ENCODE measurements at places on chromosomes 3 and 15.
A peak's percentile ranks its signal among the peaks of the same experiment; 100 is the strongest.

DNA sequence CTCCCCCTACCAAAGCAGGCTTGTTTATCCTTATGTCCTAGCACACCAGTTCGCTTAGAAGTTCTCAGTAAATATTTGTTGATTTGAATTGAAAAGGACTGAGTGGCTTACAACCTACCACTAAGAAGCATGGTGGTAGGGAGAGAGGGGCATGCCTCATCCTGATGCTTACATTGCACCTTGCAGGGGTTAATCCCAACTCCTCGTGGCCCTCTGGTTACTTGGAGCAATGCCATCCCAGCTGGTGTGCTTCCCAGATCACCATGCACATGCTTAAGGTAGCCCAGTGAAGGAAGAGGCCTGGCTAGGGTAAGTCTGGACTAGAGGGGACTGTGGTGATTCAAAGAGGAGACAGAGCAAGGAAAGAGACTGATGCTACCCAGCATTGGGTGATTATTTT, 253.3 kb downstream of the CLSTN2 start:
- no peak for DNase-seq

DNA sequence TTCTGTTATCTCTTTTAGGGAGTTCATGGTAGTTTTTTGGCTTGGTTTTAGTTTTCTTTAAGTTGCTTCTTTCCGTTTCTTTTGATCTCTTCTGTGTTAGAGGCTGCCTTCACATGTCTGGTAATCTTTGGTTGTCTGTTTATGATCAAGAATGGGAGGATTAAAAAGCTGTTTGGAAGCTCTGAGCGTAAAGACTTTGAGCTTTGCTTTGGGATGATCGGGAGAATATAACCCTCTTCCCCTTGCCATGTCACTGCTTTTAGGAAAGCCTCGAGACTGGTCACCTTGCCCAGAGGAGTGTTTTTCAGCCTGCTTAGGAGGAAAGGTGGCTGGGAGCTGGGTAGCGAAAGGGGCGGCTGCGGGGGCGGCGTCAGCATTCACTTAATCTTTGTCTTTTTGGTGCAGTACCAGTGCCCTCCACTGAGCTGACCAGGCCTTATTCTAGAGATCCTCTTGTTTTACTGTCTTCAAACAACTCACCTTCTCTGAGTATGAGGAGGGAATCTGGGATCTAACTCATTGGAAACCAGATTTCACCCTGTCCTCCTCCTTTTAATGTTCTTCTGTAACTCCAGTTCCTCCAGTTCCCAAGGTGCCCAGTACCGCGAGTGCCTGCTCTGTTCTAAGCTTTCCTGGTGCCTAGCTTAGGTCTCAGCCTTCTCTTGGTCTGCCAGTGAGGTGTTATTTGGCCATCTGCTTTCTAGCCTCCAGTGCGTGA, 15.5 kb downstream of the TATDN2 start:
- DNase-seq: no peak

GRCh38 chr15:43429687-43430086, 58.8 kb downstream of the TUBGCP4 start:
- DNase-seq: no peak

DNA sequence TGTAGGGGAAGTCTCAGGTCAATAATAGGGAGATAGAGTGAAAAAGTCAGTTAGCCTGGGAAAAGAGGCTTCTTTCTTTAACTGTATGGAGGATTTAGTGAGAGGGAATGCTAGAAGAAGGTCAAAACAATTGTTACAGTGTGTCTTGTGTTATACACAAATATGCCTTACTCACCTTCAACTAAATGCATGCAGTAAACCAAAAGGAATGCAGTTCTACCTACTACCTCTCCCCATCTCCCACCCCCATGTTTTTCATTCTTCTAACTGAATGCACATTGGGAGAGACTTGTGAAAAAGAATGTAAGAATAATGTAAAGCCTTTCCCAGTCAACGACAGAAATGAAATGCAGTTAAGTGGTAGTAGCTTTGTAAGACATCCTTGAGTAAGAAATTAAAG, 33.8 kb downstream of the CCDC66 start:
- no peak for DNase-seq

DNA sequence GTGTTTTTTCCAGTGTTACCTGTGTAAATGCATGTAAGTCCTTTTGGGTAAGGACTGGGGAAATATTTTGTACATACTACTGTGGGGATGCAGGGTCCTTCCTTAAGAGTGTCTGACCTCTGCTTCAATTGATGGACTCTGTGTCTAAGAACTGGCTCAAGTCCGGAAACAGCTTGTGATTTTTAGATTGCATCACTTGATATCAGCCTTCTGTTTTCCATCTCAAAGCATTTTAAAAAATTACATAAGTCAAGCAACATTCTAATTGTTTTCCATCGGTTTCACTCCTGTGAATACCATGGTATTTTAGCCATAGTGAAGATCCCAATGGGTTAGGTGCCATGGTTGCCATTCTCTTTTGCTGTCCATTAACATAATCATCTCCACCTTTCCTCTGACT, 597.6 kb downstream of the SQOR start:
- no peak for DNase-seq

DNA sequence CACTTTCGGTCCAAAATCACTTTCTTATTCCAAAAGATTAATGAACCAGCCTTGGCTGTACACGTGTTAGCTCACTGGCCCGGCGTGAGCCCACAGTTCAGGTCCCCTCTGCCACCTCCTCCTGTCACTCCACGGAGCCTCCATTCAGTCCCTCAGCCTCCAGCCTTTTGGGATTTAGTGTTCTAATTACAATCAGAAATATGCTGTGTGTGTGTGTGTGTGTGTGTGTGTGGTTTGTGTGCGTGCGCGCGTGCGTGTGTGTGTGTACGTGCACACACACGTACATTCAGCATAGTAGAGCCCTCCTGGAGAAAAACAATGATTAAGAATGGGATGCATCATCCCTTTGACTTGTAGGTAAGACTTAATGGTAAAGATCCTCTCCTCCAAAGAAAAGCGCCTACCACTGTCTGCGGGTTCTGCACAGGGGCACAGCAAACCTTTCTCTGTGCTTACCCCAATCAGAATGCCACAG, 801 bp downstream of the CA12 start:
- DNase-seq: no peak

GRCh38 chr3:161323926-161324621, 47.2 kb downstream of the SPTSSB start:
- DNase-seq: no peak

DNA sequence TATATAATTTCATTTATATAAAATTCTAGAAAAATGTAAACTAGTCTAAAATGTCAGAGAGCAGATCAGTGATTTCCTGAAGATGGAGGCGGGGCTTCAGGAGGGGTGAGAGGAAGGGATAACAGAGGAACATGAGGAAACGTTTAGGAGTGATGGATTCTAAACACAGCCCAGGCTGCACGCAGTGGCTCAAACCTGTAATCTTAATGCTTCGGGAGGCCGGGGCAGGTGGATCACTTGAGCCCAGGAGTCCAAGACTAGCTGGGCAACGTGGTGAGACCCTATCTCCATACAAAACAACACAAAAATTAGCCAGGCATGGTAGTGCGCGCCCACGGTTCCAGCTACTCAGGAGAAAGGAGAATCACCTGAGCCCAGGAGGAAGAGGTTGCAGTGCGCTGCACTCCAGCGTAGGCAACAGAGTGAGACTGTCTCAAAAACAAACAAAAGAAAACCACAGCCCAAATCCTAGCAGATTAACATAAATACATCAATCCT, 18.0 kb upstream of the IQCF1 start:
- no peak for DNase-seq

DNA sequence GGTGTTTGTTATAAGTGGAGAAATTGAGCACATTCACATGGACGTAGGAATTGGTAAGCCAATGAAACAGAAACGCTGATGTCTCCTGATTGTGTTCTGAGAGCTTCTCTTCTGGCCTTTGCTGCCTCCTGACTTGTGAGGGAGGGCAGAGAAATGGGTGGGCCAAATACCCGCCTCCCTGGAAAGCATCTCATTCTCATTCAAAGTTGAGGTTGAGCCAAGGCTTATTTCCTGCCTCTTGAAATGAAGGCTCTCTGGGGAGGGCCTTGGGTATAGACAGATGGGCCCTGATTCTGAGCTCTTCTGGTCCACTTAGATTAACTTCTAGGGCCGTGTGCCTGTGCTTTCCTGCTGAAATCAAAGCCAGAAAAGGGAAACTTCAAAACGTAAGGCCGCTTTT, 57.4 kb upstream of the MYZAP start:
- no peak for DNase-seq

- DNase-seq: no peak
Observed at GRCh38 chr3:31533169-31534064, 692 bp downstream of the STT3B start.

- DNase-seq: peak; percentile 31
Observed at GRCh38 chr15:78640527-78641101, 396 bp downstream of the CHRNB4 start.

- no peak for DNase-seq
Observed at GRCh38 chr3:186787642-186788481, 4.5 kb downstream of the EIF4A2 start.

DNA sequence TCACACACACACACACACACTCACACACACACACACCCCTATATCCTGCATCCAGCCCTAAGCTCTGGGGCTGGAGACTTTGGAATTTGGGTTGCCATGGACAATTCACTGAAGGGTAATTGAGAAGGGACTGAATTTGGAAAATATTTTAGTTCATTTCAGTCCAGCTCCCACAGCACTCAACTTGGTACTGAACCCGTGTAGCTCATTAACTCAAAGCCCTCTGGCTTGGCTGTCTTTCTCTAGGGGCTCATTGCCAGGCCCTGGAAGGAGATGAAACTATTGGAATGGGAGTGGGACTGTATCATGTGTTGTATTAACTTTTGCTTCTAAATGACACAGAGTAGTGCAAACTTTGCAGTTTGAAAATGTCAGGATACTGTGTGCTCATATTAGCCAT, 157.3 kb downstream of the EPHB1 start:
- DNase-seq: no peak

GRCh38 chr3:40054568-40055222, 245.3 kb downstream of the MYRIP start:
- no peak for DNase-seq

- DNase-seq: no peak
Observed at GRCh38 chr3:33915796-33916546, 117.5 kb downstream of the PDCD6IP start.

- DNase-seq: no peak
Observed at GRCh38 chr3:108322352-108322751, 26.0 kb downstream of the HHLA2 start.

DNA sequence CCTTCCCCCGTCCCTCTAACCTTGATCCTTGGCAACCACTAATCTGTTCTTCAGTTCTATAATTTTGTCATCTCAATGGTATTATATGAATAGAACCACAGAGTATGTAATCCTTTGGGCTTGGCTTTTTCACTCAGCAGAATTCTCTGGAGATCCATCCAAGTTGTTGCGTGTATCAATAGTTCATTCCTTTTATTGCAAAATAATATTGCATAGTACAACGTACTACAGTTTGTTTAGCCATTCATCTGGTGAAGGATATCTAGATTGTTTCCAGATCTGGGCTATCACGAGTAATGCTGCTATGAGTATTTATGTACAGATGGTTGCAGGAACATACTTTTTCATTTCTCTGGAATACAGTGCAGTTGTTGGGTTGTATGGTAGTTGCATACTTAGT, 76.2 kb downstream of the PLXNA1 start:
- no peak for DNase-seq

DNA sequence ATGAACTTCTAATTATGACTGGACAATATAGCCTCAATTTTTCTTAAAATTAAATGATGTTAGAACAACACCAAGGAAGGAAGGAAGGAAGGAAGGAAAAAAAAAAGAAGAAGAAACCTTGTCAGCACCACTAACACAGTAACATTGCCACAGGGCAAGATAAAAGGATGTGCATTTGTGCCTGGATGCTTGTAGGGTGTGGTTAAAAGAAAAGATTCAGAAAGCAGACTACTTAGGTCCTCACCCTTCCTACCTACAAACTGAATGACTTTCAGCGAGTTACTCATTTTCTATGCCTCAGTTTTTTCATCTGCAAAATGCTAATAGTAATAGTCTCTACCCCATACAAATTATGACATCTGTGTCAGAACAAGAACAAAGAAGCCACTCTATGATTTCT, 778.3 kb downstream of the MCTP2 start:
- no peak for DNase-seq

- DNase-seq: no peak
Observed at GRCh38 chr15:78104119-78104479, 11.7 kb downstream of the SH2D7 start.

Data from NCI-H1930 (cell line).